GOT3 (cell line): ENCODE measurements at places on chromosomes 3 and 15.

GRCh38 chr3:73868688-73869315, 244.1 kb upstream of the PDZRN3 start:
- no peak for DNase-seq

- DNase-seq = no peak
These were observed 34.0 kb downstream of the KLHL25 start for GRCh38 chr15:85760531-85761371.

- no peak for DNase-seq
These were observed 38.1 kb downstream of the NMNAT3 start for GRCh38 chr3:139639662-139640061.

- DNase-seq = no peak
These were observed 17.1 kb downstream of the LEKR1 start for GRCh38 chr3:156843071-156843808.

GRCh38 chr15:61906961-61907752, 153.1 kb downstream of the VPS13C start:
- DNase-seq = no peak

DNA sequence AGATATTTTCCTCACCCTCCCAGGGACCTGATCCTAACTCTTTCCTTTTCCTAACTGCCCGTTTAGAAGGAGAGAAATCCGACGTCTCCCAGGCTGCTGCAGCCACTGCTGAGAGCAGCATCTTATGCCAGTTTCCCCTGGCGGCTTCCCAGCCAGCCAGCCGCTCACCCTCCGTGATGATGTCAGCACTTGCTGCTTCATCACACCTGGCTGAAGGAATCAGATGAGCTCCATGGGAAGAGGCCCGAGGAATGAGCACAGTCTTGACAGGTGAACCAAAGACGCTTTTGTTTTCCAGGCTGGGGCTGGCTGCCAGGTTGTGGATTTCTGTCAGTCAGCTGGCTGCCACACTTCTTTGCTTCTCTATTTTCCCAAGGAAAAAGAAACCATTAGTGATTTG, 445.1 kb upstream of the RBMS3 start:
- no peak for DNase-seq

DNA sequence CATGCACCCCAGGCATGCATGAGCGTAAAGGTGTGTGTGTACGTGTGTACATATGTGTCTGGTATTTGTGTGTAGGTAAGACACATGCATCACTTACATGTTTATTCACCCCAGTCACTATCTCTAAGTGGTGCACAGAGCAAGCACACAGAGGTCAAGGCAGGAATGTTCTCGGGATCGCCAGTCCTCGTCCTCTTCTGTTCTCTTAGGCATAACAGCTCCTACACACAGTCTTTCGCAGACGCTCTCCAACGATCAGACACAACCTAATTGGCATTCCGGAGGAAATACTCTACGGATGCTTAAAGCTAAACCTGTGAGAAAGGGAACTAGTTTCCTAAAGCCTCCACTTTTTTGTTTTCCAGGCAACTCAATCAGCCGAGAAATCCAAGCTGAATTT, 95.9 kb downstream of the ADAMTS17 start:
- DNase-seq = no peak

- no peak for DNase-seq
These were observed 3.8 kb downstream of the SCAMP2 start for GRCh38 chr15:74869372-74869725.

DNA sequence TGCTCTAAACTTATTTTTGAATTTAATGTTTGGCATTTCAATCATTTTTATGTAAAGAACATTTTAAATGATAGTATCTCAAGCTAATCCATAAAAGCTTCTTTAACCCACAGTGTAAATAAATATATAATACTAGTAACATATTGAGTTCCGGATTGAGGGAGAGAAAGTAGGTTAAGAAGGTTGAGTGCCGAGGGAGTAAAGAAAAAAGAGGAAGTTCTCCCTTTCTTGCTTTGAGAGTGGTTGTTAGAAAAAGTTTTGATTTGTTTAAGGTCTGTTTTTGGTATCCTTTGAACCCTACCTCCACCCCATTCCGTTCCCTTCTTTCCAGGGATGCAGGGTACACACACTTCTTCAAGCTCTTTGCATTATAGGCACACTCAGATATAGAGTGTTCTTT, 130.8 kb downstream of the VPS8 start:
- DNase-seq = no peak

DNA sequence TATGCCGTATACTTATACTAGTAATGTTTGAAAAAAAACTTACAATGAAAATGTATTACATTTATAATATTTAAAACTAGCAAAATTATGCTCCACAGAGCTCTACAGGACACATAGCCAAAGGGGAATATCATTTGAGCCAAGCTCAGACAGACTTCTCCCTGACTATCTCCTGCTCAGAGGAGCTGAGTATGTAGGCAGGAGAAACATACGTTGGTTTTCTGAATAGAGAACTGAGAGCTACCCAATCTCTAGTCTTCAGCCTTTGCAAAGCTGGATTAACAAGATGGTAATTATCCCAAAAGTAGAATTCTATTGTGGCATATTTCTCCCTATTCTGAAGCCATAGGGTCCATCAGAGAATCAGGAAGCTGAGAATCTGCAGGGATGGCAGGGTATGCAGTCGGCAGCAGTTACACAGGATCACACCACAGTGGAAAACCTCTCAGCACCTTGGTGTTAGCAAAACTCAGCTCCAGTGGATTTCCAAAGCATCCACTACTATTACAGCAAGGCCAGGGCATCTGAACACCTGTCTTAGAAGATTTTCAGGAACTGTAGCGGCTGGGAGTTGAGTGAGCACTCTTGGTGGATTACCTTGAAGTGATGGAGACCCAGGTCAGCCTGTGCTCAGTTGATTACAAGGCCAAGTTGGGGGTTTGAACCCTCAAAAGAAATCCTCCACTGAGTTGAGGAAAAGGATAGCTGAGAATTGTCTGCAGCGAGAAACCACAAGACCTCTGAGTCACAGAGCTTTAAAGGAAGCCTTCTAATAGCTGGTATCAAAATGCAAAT, 30.1 kb downstream of the GPR15 start:
- no peak for DNase-seq

DNA sequence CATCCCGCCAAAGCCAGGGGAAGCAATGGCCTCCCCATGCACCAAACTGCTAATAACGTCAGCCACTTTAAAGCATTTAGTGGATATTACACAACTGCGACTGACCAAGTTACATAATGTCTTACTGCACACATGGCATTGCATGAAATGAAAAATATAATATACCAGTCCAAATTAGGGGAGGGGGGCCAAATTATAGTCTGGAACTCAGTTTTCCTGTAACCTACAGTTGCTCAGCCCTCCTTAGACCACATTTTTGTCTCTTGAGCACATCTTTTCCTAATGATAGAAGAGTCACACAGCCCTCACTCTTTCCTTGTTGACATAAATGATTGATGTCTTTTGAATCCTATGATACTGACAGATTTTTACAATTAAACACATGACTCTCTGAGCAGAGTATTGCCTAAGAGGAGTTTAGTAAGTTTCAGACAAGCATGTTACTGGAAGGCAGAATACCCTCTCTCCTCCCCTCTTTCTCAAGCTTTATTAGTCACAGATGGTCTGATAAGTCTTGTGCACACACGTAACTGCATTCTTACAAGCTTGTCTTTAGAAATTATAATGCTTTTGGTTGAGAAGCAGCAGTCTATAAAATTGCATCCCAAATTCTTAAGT, 1.1 kb upstream of the PLD1 start:
- no peak for DNase-seq

DNA sequence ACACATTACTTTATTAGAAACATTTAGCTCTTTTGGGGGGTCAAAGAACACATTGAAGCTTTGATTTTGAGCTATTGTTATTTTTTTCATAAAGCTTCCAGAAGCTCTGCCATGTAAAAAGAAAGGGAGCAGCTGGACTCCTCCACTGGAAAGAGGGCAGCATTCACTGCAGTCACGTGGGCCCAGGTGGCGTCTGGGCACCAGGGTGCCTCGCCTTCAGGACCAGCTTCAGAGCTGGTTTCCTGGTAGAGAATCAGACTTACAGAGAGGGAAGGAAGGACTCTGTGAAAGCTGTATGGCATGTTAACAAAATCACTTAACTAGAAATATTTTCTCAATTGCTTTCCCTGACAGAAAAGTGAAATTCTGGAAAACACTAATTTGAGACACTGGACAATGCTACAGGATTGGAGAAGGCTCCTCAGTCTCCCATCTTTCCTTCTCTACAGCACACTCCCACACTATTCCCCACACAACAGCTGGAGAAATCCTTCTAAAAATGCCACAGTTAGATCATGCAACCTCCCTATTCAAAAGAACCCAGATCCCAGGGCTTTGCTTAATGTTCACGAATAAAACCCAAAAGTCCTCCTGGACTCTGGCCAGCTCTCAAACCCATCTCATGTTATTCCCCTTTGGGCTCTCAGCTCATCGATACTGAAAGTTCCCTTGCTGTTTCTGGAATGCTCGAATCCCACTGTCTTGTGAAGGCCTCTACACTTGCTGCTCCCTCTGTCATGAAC, 83.2 kb downstream of the NFKBIZ start:
- DNase-seq = no peak

DNA sequence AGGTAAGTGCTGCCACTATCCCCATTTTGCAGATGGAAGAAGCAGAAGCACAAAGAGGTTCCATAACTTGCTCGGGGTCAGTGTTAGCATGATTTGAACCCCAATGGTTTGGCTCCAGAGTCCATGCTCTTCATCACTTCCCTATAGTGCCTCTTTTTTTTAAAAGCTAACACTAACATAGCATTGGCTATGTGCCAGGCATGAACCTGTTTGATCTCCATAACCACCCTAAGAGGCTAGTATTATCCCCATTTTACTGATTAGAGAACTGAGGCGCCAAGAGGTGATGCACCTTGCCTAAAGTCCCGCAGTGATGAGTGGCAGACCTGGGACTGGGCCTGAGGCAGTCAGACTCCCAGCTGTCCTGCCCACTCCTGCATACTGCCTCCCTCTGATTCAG, 7.3 kb downstream of the LINGO1 start:
- no peak for DNase-seq

GRCh38 chr15:87961851-87962420, 294.6 kb downstream of the NTRK3 start:
- no peak for DNase-seq

- DNase-seq = no peak
These were observed 35.0 kb downstream of the SPSB4 start for GRCh38 chr3:141086188-141086587.

GRCh38 chr3:149790268-149790667, 2.1 kb downstream of the ANKUB1 start:
- no peak for DNase-seq

DNA sequence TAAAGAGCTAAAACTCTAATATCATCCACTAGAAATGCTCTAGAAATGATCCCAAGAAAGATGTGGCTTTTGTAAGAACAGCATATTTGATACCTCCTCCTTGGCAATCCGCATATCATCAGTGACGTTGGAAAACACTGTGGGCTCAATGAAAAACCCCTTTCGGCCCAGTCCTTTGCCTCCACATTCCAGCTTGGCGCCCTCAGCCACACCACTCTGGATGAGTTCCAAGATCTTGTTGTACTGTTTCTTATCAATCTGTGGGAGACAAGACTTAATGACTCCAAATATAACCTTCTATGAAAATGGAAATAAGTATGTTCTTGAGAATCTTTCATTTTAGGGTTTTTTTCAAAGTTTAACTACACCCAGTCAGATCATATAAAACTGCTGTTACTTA, 103.6 kb downstream of the ALDH1A2 start:
- DNase-seq = no peak

DNA sequence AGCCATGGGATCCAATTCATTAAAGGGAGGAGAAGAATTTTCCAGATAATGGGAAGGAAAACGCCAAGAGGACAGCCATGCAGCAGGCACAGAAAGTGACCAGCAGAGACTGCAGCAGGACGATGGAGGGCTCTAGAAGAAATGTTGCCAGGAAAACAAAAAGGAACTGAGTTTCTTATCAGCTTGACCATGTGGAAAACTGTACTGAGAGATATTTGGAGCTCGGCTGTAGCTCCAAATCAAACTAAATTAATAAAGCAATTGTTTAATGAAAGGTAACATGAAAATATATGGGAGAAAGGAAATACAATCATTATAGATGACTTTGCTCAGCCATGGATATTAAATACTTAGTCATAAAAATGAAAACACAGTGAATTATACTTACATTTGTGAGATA, 63.7 kb downstream of the SSR3 start:
- no peak for DNase-seq

DNA sequence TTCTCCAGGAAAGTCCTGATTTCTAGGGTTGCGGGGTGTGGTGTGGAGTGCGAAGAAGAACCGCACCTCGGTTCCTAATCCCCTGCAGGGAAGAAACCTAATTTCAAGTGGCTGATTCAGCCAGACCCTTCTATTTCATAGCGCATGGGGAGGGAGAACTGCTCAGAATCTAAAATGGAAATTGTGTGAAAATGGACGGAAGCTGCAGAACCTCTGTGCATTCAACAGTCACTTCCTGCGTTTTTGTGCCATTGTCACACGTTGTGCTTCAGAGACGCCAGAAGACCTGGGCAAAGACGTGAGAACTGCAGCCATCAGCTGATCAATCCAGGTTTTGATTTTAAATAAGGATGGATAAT, 1.2 kb downstream of the SIDT1 start:
- no peak for DNase-seq

DNA sequence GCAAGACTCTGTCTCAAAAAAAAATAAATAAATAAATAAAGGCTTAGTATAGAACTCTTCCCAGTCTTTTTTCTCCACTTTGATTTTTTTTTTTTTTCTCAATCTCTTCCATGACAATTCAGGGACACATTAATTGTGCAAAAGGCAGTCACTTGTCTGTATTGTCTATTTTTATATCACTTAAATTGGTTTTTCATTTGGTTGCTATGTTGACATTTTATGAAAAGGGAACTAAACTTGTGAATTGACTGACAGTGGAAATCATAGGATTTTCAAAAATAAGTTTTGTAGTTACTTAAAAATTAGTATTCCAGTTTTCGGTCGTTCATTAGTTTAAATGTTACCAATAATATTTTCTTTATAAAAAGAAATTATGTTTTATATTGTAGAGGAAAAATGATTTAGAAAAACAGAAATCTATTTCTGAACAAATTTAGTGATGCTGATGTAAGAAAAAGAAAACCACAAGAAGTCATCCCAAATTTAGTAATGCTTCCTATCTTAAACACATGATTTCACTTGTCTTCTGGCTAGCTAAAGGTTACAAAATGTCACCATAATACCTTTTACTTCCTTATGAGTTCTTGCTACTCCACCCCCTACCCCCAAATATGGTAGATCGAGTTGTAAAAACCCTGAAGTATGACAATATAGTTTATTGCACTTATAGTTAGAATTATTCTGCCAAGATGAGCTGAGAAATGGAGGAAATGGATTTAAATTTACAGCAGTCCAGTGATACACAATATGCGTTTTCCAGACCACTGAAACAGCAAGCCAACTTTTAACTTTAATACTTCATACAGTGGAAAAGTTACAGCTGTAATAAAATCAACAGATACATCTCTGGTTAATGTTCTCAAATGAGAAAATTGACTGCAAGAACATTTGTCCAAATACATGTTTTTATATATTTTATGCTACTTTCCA, 37.0 kb downstream of the PPARG start:
- DNase-seq = no peak

DNA sequence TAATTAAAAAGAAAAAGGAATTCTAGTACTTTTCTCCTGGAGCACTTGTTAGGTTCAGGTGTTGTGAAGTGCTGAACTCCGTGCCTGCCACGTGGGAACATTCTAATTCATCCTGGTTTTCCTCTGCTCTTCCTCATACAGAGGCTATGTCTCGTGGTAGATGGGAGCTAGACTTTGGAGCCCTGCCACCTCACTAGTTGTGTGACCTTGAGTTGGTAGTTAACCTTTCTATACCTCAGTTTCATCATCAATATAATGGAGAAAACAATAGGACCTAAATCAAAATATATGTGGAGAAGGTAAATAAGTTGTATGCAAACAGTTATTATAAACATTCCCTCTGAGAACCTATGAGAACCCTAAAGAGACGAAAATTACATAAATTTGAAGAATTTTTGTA, 10.6 kb downstream of the ALAS1 start:
- no peak for DNase-seq
